Left ventricle myocardium superior (tissue), 1 donor: ENCODE measurements at places on chromosomes 12 and 14. TPM values are rescaled to one million over a fixed set of nuclear protein-coding genes. Genes with fewer than 3 reads are reported as not detected.

INSM2 gene
- not detected for total RNA-seq

BCL11B gene
- 0.20 TPM for total RNA-seq

EFCAB11 gene
- 3.6 TPM for total RNA-seq

ACSS3 gene
- total RNA-seq, result 22.0 TPM

COX8C gene
- 0.55 TPM for total RNA-seq

KRT83 gene
- not detected for total RNA-seq
